ENCODE measurements at places on chromosomes 2 and 18.

DNA sequence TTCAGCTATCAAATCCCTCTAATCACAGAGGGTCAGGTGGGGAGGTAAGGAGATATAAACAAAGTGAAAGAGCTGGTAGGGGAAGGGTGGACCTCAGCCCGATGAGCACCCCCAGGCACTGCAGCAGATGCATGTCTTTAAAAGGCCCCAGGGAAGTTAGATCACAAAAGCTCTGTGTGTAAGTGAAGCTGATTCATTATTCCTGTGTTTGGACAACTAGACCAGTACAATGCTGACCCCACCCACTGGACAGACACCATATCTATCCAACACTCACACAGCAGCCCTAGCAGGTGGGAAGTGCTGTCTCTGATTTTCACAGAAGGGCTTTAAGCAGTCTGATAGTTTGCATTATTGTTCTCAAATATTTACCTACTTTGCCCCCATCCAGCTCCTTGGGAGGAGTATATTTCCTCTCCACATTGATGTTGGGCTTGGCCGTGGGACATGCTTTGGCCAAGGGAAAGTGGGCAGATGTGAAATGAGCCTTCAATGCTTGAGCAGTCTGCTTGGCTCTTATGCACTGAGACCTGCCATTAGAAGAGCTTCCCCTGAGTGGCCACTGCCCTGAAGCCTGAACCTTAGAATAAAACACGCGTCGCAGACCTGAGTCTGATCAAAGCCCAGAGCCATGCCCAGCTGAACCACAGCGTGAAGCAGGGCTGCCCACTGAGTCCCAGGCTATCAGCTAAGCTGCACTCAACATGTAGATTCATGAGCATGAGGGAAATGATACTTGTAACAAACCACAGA, 111.4 kb downstream of the COPS8 start:
- DNase-seq = peak; percentile 80

GRCh38 chr2:192886636-192887035, 691.9 kb upstream of the TMEFF2 start:
- DNase-seq = peak; percentile 21

- no peak for DNase-seq
These were observed 42.1 kb downstream of the ZC3H6 start for GRCh38 chr2:112317303-112318158.

DNA sequence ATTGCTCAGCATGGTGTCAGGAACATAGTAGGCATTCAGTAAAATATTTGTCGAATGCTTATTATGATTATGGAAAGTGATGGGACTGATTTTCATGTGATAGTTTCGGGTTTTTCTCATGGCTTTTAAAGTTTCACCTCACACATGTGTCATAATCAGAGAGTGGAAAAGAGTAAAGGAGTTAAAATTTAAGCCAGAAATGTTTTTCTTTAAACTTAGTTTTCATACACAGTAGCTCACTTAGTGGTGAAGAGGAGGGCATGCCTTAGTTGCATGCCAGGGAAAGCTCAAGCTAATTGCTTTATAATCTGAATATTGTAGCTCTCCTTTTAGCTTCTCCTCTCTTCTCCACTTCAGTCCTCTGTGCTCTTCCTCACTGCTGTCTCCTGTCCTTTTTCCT, 38.0 kb downstream of the EHBP1 start:
- no peak for DNase-seq

DNA sequence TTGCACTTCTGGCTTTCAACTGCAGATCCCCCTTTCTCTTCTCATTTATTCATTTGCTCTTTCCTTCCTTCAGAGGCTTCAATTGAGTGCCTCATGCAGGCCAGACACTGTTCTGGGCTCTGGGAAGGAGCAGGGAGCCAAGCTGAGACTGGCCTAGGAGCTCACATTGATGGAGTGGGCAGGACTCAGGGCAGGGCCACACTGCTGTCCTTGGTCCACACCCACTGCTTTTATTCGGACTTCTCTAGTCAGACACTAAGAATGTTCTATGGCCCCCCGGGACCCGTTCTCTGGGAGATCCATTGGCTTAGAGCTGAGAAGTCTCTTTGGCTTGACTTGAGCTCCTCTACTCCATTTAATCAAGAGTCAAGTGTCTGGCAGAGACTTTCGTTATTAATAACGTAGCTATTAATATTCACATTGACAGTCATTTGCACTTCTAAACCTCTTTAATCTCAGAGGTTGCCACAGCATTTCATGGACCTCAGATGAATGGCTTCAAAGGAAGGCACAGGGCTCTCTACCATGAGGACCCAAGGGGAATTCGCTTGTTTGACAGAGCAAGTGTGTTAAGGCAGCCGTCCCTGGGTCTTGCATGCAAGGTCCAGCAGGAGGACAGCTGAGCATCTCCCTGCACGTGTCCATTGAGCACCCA, 20.1 kb downstream of the SH3RF3 start:
- no peak for DNase-seq

DNA sequence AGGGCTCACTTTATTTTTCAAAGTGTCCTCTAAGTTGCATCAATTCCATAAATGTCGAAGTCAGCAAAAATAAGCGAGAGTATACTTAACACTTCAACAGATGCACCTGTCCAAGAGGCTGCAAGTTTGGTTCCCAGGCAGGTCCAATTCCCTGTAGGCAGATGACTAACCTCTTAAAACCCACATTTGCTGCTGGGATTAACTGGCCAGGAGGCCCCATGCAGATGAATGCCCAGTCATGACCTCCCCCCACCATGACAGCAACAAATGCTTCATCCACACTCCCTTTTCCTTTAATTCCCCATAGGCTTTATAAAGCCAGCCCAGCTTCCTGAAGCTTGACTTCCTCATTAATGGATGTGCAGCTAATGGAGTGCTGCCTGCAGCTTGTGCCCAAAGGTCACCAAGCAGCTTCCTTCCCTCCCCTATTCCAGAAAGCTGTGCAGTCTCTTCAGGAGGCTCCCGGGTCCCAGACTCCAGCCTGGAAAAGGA, 35.7 kb downstream of the REEP1 start:
- DNase-seq = no peak

DNA sequence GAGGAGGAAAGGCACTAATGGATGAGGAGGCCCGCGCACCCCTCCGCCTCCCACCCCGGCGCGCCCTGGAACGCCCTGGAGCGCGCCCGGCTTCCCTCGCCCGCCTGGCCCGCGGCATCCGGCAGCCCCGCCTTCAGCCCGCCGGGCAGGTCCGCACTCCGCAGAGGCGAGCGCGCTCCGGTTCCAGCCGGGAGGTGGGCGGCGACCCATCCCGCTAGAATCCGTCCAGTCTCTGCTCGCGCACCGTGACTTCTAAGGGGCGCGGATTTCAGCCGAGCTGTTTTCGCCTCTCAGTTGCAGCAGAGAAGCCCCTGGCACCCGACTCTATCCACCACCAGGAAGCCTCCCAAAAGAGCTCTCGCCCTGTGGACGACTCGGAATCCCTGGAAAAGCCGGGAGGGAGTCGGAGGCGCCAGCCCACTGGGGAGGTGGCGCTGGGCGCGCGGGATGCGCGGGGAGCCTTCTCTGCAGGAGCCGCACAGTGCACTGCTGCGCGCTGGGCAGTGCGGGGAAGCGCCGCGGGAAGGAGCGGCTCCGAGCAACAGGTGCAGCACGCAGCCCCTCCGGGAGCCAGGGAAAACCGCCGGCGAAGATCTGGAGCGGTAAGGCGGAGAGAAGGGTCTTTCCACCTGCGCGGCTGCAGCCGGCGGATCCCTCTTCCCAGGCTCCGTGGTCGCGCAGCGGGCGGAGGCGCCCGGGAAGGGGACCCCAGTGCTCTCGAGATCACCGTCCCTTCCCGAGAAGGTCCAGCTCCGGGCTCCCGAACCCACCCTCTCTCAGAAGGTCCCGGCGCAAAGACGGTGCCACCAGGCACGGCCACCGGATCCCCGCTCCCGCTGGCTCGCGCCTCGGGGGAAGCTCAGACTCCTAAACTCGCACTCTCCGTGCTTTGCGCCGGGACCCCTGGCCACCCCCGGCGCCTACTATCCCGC, at the start of gene GALR1:
Gene GALR1 (plus strand): TSS at position 280 of the 932 bp plus-strand sequence. CDS start 701 bp downstream, outside the sequence.
- no peak for DNase-seq

DNA sequence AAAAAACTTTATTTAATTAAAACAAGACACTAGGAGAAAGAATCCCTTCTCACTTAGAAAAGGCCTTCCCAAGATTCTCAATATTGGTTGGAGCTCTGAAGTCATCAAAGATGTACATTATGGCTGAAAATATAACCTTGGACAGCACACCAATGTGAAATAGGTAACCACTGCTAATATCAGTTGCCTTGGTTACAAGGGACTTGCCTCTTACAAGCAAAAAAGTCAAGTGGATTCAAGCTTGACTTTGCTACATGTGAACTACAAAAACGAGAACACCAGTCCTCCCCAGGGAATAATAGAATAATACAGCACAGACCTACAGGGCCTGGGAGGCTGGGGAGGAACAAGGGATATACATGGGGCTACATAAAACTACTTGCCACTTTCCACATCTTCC, 46.1 kb downstream of the NABP1 start:
- no peak for DNase-seq

DNA sequence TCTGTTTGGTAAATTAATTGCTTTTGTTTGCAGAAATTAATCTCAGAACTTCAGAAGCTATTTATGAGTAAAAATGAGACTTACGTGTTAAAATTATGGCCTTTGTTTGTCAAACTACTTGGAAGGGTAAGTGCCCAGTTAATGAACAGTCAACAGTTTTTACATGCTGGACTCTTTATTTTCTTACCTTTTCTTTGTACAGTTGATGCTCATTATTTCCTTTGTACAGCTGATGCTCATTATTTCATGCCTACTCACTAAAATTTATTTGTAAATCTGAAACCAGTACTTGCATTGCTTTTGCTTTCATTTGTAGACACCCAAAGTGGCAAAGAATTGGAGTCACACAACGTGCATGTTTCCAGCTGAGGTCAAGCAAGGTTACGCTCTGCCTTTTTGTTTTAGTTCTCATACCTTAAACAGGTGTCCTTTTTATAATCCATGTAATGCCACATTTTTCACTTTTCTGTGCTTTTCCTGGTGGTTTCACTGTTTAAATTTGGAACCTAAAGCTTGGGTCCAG, 13.3 kb downstream of the RIF1 start:
- no peak for DNase-seq

GRCh38 chr2:207532676-207533075, 2.9 kb downstream of the CREB1 start:
- DNase-seq = no peak
